ENCODE measurements at places on chromosomes 4 and X. TPM values are rescaled to one million over a fixed set of nuclear protein-coding genes. Genes with fewer than 3 reads are reported as not detected.

MAGEB1 gene
- total RNA-seq = not detected

GRCh38 chr4:89534356-89534755 lies 226.8 kb upstream of the GPRIN3 start:
- no peak for DNase-seq

MGAT4D gene
- total RNA-seq = not detected

DSPP gene
- total RNA-seq = not detected

GRCh38 chr4:171186700-171187099 lies 626.5 kb upstream of the GALNTL6 start:
- DNase-seq = no peak

DNA sequence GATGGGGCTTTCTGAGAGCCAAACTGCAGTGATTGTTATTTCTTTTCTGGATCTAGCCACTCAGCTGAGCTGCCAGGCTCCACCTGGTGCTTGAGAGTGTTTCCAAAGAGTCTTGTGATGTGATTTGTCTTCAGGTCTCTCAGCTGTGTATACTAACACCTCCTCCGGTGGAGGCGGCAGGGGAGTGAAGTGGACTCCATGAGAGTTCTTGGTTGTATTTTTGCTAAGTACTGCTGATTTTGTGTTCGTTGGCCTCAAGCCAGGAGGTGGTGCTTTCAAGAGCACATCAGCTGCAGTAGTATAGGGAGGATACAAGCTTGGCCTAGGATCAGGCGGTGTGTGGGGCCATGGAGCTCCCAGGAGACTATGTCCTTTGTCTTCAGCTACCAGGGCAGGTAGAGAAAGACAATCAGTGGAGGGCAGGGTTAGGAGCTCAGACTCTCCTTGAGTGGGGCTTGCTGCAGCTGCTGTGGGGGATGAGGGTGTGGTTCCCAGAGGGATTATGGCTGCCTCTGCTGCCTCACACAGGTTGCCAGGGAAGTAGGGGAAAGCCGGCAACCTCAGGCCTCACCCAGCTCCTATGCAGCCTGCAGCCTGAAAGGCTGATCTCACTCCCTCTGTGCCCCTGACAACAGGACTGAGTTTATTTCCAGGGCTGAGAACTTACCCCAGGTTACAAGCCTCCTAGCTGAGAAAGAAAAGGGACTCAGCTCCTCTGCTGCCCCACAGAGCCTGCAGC lies 62.4 kb downstream of the NPFFR2 start:
- DNase-seq = no peak

PLS3 gene
- total RNA-seq = 0.39 TPM

CXorf49 gene
- total RNA-seq = not detected

DNA sequence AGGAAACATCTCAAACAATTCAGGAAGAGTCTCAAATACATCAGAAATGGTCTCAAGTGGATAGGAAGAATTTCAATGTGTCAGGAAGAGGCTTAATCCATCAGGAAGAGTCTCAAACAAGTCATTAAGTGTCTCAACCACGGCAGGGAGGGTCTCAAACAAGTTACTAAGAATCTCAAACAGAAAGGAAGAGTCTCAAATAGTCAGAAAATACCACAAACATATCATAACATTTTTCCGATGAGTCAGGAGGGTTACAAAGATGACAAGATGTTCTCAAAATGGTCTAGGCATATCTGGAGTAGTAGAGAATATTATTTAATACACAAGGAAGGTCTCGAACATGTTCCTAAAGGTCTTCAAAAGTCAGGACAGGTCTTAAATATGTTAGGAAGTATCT lies 109.3 kb upstream of the USP9X start:
- no peak for DNase-seq

DNA sequence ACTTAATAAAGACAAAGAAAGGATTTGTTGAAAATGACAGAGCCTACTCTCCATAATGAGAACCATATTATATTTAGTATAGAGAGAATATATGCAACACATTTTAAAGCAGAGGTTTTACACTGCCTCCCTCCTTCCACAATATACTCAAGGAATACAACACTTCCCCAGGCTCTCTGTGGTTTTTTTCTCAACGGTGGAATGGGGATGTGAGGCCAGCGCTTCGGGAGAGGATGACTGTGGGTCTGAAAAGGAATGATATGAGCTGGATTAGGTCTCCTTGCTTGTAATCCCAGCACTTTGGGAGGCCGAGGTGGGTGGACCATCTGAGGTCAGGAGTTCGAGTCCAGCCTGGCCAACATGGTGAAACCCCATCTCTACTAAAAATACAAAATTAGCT lies 348.7 kb upstream of the KLF3 start:
- no peak for DNase-seq

GRCh38 chr4:7383266-7383665 lies 51.5 kb downstream of the PSAPL1 start:
- DNase-seq = no peak

DNA sequence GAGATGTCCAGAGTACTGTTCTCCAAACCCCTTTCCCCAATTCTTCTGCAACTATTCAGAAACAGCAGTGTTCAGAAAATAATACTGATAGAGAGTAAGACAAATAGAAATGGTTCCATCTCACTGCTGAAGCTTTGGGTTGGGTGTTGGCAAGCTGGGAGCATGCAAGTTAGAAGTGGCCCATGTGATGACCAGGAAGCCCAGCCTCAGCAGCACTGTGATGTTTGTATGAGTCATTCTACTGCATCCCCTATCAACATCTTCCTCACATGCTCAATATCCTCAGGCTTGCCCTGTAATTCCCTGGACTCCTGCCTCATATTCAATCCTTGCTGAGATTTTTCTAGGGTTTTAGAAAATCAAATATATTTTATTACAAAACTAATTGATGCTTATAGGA lies 96.5 kb downstream of the CHRDL1 start:
- no peak for DNase-seq

DNA sequence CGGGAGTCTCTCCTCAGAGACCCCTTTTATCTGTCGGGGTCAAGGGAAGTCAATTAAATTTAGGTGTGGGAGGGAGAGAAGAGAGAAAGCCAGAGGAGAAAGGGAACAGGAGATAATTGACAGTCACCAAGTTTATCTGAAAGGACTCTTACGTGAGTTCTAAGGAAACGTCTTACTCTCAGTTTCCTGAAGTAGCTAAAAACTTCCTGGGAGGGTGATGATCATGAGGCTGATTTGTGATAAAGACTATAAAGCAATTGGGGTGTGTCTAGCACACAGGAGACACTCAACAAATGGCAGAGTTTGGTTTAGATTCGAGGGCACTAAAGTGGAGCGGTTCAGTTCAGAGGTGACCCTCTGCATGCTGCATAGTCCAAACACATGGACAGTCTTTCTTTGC lies 254.1 kb downstream of the FBXW7 start:
- DNase-seq = no peak

DNA sequence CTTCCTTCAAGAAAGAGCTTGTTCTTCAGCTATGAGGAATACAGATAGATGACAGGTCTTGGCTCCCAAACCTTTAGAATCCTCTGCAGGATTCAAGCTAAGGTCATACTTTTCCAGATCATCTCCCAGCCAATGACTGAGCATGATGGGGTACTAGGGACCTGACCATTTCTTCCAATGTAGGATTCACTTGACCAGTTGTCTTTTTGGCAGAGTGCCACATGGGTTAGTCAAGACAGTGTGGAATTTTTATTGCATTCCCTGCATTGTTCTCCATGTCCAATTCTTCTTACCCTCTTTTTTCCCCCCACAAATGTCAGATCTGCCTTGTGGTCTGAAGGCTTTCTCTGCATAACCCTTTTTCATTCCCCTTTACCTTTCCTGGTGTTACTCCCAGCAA lies 99.5 kb downstream of the CCSER1 start:
- DNase-seq = no peak

- DNase-seq = no peak
These were observed 54.4 kb upstream of the FTHL17 start for GRCh38 chrX:31126205-31126604.

GRCh38 chrX:20378233-20378920 lies 111.7 kb upstream of the RPS6KA3 start:
- no peak for DNase-seq

GRCh38 chrX:122134291-122134690 lies 1049.8 kb upstream of the GRIA3 start:
- DNase-seq = no peak

GAR1 gene
- 24.1 TPM for total RNA-seq

RBM46 gene
- total RNA-seq = not detected

SPATA18 gene
- total RNA-seq = 0.26 TPM

GRCh38 chr4:176217510-176217909 lies 22.1 kb upstream of the SPATA4 start:
- no peak for DNase-seq

GRCh38 chr4:6192245-6192644 lies 8.1 kb downstream of the JAKMIP1 start:
- no peak for DNase-seq

AVPR2 gene
- not detected for total RNA-seq

DNA sequence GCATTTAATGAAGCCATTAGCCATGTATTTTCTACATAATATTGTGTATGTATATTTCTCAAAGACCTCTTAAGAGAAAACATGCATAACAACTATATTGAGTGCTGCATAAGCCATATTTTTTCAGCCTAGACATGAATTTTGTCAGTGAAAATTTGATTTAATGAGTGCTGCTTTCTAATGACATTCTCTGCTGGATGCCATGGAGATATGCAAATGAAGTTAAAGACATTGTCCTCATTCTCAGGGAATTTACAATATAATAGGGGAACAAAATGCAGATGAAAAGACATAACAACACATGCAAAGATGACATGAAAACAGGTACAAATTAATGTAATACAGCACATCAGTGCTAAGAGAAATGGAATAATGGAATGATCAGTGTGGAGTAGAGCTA lies 118.7 kb downstream of the ATOH1 start:
- DNase-seq = no peak

- no peak for DNase-seq
These were observed 257.7 kb downstream of the PRDM5 start for GRCh38 chr4:120664851-120665250.

GRCh38 chrX:154051201-154051810 lies 31.6 kb upstream of the IRAK1 start:
- DNase-seq = peak; percentile 79

- DNase-seq = no peak
These were observed 71.7 kb downstream of the CFAP299 start for GRCh38 chr4:80407246-80407645.

DNA sequence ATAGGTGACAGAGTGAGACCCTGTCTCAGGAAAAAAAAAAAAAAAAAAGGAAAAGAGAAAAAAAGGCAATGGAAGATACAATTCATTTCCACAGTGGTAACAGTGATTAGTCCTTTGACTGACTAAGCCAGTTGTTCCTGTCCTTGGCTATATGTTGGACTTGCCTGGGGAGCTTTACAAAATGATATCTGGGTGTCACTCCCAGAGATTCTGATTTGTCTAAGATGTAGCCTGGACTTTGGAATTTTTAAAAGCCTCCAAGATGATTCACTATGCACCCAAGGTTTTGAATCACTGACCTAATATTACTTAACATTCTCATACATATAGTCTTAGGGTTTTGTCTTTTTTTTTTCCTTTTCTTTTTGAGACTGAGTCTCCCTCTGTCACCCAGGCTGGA lies 16.9 kb downstream of the HELQ start:
- DNase-seq = no peak

SH3TC1 gene
- total RNA-seq = 6.3 TPM

GRCh38 chr4:108094923-108095482 lies 73.7 kb downstream of the LEF1 start:
- no peak for DNase-seq

- no peak for DNase-seq
These were observed 526.3 kb upstream of the TECRL start for GRCh38 chr4:64935469-64936001.

IQSEC2 gene
- total RNA-seq = not detected

DNA sequence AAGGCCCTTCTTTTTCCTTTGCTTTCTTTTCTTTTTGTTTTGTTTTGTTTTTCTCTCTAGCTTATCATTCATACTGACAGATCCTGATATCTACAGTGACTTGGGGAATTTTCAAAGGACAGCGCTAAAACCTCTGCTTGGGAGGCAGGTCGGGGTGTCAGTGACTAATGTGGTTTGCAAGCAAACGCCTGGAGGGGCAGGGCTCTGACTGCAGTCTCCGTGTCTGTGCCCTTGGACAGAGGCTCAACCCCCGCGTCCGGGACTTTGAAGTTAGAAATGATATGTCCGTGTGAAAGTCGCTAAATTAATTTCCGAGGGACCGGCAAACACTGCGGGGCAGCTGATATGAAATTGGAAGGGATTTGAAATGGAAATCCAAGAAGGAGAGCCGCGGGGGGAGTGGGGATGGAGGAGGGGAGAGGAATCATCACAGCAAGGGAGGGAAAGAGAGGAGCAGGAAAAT lies 312.4 kb downstream of the DHRSX start:
- DNase-seq = no peak

GRCh38 chrX:132022198-132022966 lies 720 bp upstream of the STK26 start:
- peak; percentile 28 for DNase-seq

DNA sequence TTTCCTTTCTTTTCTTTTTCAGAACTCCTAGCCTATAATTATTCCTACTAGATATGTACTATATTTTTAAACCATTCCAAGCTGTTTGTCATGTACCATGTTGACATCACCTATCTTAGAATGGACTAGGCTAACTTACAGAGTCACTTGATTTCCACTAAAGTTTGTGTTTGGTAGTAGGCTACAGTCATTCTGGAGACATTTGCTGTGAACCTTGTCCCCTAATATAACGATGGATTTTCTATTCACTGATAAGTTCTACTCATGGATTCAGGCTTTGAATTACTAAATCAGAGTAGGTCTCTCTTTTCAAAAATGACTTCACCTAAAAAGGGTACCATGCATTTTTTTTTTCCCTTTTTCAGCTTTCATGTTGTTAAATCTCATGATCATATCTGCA lies 93.4 kb downstream of the PHEX start:
- DNase-seq = no peak

- DNase-seq = no peak
These were observed 7.0 kb downstream of the ACOT9 start for GRCh38 chrX:23736030-23736429.

GRCh38 chr4:1767770-1768366 lies 25.2 kb upstream of the FGFR3 start:
- DNase-seq = no peak

DNA sequence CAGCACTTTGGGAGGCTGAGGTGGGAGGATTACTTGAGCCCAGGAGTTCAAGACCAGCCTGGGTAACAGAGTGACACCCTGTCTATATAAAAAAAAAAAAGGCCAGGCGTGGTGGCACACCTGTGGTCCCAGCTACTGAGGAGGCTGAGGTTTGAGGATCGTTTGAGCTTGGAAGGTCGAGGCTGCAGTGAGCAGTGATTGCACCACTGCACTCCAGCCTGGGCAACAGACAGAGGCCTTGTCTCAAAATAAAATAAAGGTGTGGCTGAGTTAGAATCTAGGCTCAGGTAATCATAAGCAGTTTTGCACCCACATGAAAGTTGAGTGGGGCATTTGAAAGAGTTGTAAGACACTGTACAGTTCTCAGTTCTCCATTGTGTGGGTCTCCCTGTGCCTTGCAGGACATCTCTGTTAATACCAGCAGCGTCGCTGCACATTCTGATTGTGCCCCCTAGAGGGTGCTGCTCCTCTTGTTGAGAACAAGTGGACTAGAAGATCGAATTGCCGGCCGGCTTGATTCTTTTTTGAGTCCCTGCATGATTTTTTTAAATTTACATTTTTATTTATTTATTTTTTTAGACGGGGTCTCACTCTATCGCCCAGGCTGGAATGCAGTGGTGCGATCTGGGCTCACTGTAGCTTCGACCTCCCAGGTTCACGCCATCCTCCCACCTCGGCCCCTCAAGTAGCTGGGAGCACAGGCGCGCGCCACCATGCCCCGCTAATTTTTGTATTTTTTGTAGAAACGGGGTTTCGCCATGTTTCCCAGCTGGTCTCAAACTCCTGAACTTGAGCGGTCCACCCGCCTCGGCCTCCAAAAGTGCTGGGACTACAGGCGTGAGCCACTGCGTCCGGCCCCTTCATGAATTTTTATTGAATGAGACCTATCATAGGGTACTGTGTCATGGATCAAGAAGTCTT lies 73.6 kb upstream of the RBMX start:
- peak; percentile 73 for DNase-seq

CLGN gene
- total RNA-seq = 0.13 TPM

SPP1 gene
- total RNA-seq = not detected

All from activated CD8-positive, alpha-beta T cell treated with anti-CD3 and anti-CD28 coated beads, Interleukin-2, amount 10 ng/mL, durations not matched to agents 7 days and 5 days (primary cell).